ENCODE measurements at places on chromosomes 7 and 10.

DNA sequence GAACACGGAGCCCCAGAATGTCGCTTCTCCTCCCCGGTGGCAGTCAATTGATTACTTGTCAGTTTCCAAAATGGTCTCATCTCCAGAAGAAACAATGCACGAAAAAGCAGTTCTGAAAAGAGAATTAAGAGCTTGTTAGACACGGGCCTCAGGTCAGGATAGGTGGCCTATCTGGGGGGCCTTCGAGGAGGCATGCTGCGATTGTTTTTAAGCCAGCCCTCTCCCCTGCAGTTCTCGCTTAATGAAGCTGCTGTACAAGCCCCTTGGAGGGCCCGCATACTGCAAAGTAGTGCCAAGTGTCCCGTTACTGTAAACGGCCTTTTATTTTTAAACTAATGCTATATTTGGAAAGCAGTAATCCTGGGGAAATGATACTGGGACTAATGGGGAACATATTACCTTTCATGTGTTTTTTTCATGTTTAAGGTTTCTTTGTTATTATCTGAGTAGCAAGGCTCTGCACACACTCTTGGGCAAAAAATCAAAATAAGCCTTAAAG is 114.8 kb upstream of the TCF7L2 start:
- DNase-seq = no peak

DNA sequence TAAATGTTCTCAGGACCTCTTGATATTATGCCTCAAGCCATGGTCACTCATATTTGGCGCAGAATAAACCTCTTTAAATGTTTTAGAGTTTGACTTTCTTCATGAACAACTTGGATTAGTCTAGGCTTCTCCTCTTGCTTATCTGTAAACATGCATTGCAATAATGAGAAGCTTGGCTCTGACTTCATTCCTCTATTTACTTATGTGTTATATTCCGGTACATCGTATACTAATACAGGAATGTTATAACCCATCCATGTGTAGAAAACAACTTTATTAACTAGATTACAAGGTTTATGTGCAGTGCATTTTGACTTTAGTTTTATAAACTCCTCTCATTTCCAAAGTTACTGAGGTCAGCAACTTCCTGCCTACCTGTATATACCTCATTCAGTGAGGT is 944.3 kb upstream of the GHITM start:
- DNase-seq = no peak

DNA sequence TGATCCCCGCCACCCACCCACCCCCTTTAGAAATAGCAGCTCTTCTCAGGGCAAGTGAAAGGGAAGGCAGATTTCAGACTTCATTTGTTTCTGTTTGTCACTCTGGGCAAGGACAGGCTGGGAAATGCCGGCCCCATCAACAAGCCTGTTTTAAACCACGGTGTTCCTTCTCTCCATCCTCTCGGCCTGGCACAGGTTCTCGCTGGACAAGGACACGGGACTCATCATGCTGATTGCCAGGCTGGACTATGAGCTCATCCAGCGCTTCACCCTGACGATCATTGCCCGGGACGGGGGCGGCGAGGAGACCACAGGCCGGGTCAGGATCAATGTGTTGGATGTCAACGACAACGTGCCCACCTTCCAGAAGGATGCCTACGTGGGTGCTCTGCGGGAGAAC is 42.3 kb downstream of the C10orf105 start:
- no peak for DNase-seq

DNA sequence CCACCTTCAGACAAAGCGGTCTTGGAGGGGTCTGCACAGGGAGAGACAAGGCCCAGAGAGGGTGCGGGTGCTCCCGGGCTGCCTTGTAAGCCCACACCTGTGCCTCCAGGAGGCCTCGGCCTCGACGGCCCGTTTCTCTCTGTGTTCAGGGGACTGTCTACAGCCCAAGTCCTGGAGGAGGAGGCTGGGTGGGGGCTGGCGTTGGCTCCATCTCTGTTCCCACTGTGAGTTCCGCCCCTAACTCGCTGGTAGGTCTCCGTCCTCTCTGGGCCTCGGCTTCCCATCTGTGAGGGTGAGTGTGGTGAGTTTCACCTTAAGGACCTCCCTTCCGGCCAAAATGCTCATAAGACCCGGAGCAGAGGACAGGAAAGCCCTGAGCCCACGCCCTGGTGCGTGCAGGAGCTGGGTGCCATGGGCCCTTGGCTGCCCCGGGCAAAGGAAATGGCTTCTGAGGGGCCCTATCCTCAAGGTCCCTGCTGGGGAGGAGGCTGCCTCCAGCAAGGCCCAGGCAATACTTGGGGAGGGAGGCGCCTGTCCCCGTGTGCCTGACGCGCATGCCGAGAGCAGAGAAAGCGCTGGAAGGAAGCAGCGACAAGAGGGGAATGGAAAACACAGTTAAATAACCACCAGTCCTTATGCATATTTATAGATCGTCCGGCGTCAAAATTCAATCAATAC is 276.8 kb downstream of the ELFN1 start:
- DNase-seq = no peak

DNA sequence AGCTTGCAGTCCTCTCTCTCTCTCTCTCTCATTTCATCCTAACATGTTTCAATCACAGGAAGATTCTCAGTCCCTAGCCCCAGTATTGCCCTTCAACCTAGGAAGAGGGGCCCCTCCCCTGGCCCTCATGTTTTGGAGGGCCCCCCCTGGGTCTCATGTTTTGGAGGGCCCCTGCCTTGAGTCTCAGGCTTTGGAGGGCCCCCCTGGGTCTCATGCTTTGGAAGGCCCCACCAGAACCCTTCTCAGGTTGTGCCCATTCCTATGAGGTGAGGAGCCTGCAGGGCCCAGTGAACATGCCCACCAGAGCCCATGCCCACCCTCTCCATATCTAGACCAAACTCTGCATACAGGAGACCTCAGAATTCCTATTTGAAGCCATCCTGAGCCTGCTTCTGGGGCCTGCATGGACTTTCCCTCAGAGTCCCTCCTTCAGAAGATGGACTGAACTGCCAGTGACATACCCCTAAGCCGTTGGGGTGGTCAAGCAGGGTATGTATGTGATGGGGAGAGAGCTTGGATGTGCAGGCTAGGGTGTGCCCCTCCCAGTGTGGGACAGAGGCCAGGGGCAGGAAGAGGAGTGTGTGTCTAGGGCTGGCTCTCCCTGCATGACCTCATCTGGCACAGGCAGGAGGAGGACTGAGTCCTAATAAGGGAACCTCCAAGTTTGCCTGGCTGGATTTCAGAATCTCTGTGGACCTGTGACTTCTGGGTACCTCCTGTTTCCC is 8.1 kb upstream of the VDAC2 start:
- DNase-seq = no peak

DNA sequence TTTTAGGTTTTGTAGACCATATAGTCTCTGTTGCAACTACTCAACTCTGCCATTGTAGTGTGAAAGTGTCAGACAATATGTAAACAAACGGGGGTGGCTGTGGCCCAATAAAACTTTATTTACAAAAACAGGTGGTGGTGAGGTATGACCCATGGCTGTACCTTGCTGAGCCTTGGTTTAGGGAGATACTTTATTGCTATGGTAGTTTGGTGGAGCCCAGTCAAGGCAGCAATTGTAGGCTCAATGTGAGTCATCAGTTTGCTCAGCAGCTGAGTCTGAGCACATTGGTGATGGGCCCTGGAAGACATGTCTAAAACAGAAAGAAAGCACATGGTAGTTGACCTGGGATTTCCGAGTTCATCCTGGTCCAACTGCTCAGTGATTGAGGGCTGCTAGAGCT is 242.5 kb downstream of the REEP3 start:
- DNase-seq = no peak

- no peak for DNase-seq
Measured at GRCh38 chr10:89867964-89868363, 166.6 kb downstream of the KIF20B start.

GRCh38 chr7:16801579-16801978 is 3.2 kb downstream of the AGR2 start:
- DNase-seq = no peak

- DNase-seq = no peak
Measured at GRCh38 chr7:17230099-17230807, 68.2 kb upstream of the AHR start.

DNA sequence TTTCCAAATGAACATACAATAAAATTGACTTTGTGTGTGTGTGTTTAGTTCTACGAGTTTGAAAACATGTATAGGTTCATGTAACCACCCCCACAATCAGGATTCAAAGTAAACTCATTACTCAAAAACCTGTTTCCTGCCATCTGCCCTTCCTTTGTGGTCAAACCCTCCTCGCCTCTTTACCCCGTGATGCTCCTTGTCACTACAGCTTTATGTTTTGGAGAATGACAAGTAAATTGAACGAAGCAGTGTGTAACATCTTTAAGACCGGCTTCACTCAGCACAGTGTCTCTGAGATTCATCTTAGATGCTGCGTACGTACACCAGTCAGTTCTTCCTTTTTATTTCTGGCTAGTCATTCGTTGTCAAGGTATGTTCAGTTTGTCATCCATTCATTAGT is 54.6 kb upstream of the MKI67 start:
- no peak for DNase-seq

DNA sequence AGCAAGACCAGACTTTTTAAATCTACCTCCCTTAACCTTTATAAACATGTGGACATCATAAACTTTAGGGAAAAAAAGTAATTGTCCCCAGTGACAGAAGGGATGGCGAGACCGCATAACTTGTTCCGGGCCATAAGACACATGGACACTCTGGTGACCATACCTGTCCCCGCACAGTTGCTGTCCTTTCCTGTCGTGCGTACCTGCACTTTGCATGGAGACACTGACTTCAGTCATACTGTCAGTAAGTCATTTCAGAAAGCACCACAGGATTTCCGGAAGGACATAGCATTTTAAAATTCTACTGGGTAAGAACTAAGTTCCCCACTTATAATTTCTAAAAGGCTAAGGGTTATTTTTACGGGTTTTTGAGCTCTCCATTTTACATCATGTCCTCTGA is 120.9 kb downstream of the CREB5 start:
- DNase-seq = no peak

DNA sequence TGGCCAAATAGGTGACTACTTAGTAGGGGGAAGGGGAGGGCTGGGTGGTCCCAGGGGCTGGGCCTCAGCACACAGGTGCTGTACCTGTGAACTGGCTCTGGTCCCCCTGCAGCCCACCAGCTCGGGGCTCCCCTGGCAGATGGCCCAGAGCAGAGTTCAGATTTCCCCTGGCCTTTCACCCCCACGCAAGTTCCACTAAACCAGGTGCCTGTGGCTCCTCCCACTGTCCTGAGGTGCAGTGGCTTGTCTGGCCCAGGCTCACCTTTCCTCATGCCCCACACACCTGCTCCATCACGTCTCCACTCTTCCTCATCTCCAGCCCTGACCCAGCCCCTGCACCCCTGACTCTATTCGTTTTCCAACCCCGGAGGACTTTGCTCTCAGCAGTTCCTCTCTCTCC is 47.3 kb upstream of the OPALIN start:
- DNase-seq = no peak

- DNase-seq = no peak
Measured at GRCh38 chr10:30562787-30563186, 66.8 kb downstream of the LYZL2 start.

GRCh38 chr7:99021941-99022560 is 121.9 kb downstream of the SMURF1 start:
- DNase-seq = no peak

- no peak for DNase-seq
Measured at GRCh38 chr7:12728192-12728538, 40.7 kb downstream of the ARL4A start.

Measured in NCI-H1417 (cell line).